ENCODE measurements at places on chromosomes 12 and 14. TPM values are rescaled to one million over a fixed set of nuclear protein-coding genes. Genes with fewer than 3 reads are reported as not detected.

Gene ACRBP
- total RNA-seq: 2.4 TPM

DNA sequence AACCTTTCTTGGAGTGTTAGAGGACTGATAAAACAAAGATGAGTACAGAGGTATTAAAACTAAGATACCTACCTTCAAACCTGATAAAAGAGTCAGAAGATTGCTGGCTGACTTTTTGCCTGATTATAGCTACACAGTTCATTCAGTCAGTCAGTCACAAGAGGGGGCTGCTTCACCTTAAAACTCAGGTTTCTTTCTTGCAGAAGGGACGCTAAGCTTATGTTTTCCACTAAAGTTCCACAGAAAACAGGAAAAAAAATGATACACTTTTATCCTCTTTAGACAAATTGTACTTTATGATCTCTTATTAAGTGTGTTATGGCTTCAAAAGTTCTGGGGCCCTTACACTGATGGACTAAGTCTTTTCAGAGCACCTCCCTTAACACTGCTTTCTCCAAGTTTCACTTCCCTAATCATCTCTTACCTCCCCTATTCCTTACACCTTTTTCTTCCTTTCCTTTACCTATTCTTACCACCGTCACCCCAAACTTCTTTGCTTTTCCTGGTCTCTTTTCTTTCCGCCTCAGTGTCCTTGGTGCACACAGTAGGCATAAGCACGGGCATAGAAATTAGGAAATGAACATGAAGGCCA is 448.7 kb upstream of the OR4E1 start:
- DNase-seq: no peak

- no peak for DNase-seq
Measured at GRCh38 chr12:4282103-4282891, 8.7 kb downstream of the CCND2 start.

DNA sequence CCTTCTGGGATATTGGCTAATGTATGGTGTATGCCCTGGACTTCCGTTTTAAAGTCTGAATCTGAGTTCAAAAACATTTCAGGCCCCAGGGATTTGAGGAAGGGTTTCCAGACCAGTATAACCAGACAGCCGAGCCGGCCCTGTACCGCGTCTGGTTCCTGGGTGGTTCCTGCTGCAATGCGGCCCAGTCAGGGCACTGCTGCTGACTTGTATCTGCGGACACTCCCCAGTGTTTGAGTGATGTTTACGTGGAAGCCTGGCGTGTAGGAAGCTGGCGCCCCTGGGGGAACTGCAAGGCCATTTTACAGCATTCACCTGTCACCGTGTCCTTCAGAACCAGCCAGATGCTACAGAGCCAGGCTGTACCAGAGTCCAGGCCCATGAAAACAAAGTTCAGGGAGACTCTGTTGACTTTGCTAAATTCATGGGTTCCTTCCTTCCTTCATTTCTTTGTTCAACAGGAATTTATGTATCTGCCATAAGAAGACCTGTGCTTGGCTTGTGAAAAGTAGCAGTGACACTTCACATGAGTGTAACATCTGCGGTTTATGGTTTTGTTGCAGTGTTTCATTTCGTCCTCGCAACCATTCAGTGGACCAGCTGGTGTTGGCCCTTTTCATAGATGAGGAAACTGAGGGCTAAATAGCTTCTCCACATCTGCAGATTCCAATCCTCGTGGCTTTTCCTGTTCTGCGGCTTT is 16.8 kb downstream of the EML1 start:
- no peak for DNase-seq

Gene SERPINA5
- total RNA-seq: 4.3 TPM

- no peak for DNase-seq
Measured at GRCh38 chr12:74906224-74906623, 303.4 kb downstream of the KCNC2 start.

DNA sequence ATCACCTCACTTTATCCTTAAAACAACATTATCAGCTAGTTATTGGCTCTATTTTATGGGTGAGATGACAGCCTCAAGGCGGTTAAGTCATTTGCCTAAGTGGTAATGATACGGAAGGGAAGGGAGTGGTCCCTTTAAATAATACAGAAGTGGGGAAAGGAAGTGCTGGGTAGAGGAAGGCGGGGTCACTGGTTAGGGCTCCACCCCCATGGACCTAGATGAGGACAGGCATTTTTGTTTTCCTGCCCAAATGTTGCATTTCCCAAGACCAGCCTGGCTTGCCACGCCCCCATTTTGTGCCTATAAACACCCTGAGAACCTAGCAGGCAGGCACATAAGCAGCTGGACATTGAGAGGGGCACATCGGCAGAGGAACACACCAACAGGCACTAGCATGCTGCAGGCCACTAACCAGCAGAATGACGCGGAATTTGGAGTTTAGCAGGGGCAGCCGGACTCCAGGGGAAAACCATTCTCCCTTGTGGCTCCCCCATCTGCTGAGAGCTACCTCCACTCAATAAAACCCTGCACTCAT is 100.9 kb downstream of the EPS8 start:
- no peak for DNase-seq

DNA sequence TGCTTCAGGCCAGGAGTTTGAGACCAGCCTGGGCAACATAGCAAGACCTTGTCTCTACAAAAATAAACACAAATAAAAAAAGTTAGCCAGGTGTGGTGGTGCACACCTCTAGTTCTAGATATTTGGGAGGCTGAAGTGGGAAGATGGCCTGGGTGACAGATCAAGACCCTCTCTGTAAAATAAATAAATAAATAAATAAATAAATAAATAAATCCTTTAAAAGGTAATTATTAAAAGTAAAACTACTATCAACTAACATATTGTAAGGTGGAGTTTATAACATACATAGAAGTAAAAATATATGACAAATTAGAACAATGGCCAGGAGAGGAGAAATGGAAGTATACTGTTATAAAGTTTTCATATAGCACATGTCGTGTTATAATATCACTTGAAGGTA is 33.3 kb upstream of the CLMN start:
- no peak for DNase-seq

Gene KRT7
- 1,051 TPM for total RNA-seq

Gene AREL1
- 17.0 TPM for total RNA-seq

DNA sequence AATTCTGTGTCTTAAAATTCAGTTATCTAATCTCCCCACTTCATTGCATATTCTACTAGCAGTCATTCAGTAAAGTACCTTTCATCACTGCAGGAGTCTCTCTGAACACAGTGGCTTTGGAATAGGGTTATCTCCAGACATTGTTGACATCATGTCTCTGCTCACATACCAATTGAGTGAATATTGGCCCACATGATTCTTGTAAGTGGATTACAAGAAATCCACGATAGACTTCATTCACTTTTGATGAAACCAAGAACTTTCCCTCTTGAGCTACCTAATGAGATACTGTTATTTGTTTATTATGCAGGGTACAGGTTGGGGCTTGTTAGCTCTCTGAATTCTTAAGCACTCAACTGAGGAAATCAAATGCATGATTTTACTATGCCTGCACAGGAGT is 284.9 kb downstream of the RAD51B start:
- no peak for DNase-seq

Gene CLEC14A
- 25.6 TPM for total RNA-seq

GRCh38 chr14:49982082-49982481 is 89.2 kb downstream of the ARF6 start:
- no peak for DNase-seq

Gene PRIMA1
- 0.98 TPM for total RNA-seq

GRCh38 chr14:76133103-76133502 is 18.6 kb upstream of the GPATCH2L start:
- DNase-seq: no peak

Gene BMP4
- 17.7 TPM for total RNA-seq

Gene ACSS3
- 32.6 TPM for total RNA-seq

DNA sequence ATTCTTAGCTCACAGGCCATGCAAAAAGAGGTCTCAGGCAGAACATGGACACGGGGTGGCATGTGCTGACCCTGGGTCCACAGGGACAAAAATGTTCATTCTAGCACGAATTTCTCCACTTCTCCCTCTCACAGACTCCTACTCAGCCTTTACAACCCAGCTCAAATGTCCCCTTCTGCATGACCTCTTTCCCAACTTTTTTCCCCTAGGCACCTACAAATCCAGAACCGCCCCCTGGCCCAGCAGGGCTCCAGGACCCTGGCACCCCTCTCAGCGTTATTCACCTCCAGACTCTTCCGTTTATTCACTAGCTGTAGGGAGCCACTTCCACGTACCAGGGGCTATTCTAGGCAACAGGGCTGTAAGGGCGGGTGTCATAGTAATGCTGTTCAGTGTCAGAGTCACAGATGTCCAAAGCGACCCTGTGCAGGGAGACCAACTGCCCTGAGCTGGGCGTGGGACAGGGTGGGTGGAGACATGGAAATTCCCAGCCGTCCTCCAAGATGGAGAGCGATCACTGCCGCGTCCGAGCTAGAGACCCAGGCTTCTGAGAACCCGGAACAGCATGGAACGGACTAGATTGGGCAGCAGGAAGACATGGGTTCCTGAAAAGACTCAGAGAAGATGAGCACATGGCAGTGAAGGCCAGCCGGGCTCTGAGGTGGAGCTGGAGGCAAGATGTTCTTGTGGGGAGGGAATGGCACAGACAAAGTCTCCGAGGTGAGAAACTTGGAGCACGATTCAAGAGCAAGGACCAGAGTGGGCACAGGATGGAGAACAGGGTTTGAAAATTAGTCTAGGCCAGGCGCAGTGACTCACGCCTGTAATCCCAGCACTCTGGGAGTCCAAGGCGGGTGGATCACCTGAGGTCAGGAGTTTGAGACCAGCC is 274.9 kb upstream of the RTL1 start:
- DNase-seq: no peak

Gene REC8
- total RNA-seq: 2.9 TPM

Gene IL26
- not detected for total RNA-seq

GRCh38 chr12:97757481-97758193 is 295.0 kb downstream of the RMST start:
- DNase-seq: no peak

- DNase-seq: no peak
Measured at GRCh38 chr14:33682760-33683159, 268.1 kb downstream of the EGLN3 start.

Gene FBRSL1
- 7.2 TPM for total RNA-seq

GRCh38 chr12:104215638-104216297 is at the start of gene TXNRD1:
Gene TXNRD1 (plus strand): TSS chr12:104215779. CDS start chr12:104215803, 24 bp downstream.
- peak; percentile 70 for DNase-seq

Gene RFX4
- total RNA-seq: 0.64 TPM

GRCh38 chr12:132771126-132771838 is 9.7 kb upstream of the ANKLE2 start:
- no peak for DNase-seq

DNA sequence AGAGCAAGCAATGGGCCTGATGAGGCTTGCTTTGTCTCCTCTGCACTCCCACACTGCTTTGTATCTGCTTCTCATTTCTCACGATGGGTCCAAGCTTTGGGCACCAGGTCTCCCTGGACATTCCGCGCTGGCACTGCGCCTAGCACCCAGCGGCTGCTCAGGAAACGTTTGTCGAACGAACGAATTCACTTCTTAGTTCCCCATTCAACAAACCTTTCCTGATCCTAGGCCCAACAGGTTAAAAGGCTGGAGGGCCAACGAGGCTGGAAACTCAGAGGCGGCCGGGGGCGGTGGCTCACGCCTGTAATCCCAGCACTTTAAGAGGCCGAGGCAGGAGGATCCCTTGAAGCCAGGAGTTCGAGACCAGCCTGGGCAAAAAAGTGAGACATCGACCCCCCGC is 1.0 kb upstream of the GLRX5 start:
- DNase-seq: peak; percentile 18

Gene PRPF40B
- 32.8 TPM for total RNA-seq

DNA sequence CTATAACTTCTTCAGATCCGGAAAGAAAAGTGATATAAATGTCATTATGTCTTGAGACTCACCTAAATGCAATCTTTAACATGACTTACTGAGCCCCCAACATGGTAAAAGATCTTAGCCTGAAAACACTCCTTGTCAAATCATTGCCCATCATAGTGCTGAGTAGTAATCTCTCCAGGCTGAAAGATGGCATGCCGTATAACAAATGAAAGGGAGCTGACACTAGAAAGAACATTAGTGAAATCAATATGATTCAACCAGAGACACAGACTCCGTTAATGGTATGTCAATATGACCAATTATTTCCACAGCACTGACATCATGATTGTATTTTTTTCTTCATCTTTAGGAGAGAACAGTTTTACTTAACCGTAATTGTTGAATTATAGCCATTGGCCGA is 54.4 kb downstream of the BICD1 start:
- no peak for DNase-seq

DNA sequence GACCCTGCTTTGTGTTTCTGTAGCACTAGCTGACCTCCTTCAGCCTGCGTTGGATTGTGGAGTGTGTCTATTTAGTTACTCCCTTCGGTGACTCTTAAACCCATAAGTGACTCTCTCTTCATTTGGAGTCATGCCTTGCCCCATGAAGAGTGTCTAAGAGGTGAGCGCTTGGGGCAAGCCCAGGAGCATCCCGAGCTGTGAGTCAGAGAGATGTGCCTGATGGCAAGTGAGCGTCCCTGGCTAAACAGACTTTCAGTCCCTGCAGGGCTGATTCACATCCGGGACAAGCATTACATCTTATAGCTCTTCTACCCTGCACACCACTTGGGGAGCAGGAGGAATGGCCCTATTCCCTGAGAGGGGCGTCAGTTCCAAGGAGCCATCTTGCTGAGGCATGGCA is 24.3 kb upstream of the ATF1 start:
- DNase-seq: no peak

GRCh38 chr12:121423682-121424623 is 24.0 kb downstream of the RNF34 start:
- no peak for DNase-seq

GRCh38 chr12:76587428-76588178 is 28.0 kb upstream of the OSBPL8 start:
- no peak for DNase-seq

GRCh38 chr12:3834774-3835173 is 38.4 kb downstream of the PARP11 start:
- no peak for DNase-seq

DNA sequence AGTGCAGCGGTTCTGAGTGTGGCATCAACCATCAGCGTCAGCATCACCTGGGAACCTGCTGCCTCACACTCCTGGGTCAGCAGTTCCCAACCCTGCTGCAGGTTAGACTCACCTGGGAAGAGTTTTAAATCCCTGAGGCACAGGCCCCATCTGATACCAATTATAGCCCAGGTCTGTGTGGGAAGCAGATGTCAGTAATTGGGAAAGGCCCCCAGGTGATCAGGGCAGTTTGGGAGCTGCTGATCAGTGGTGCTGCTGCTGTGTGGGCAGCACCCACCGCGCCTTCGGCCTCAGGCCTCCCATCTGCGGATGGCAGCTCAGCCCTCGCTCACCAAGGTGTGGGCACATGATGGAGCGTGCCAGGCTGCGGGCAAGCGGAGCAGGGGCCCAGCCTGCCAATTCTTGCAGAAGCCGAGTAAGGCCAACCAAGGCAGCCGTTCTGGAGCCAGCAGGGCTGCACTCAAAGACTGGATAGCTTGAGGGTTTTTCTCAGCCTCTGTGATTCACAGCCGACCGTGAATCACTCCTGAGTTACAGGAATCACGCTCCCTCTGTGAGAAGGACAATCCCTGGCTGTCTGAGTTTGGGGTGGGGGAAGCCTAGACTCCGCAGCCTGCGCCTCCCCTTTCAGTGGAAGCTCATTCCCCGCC is 155.6 kb upstream of the SFSWAP start:
- no peak for DNase-seq

Gene CD27
- 4.3 TPM for total RNA-seq

- no peak for DNase-seq
Measured at GRCh38 chr14:51836417-51836816, 24.0 kb upstream of the GNG2 start.

Gene NKX2-8
- not detected for total RNA-seq
